ENCODE measurements at places on chromosomes 11 and 22.

- no peak for DNase-seq
Measured at GRCh38 chr11:107591378-107592230, 657 bp downstream of the ELMOD1 start.

- no peak for DNase-seq
Measured at GRCh38 chr11:11948242-11948947, 60.0 kb downstream of the DKK3 start.

DNA sequence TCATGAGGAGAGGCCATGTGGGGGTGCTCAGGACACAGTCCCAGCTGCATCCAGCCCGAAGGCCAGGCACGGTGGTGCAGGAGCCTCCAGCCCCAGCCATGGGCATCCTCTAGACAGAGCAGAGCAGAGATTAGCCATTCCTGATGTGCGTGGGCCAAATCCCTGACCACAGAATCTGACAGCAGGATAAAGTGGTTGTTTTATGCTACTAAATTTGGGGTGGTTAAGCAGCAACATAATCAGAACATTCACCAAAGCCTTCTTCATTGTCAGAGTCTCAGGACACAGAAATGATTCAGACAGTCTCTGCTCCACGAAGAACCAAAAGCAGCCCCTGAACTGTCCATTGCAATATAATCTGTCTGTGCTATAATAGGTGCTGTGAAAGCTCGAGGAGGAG, 19.7 kb downstream of the RASD2 start:
- DNase-seq = no peak

GRCh38 chr11:76161261-76161961, 44.9 kb downstream of the WNT11 start:
- no peak for DNase-seq

GRCh38 chr22:20903093-20903492, 14.1 kb upstream of the CRKL start:
- DNase-seq = no peak

GRCh38 chr11:89205378-89205777, 27.7 kb downstream of the TYR start:
- no peak for DNase-seq

- no peak for DNase-seq
Measured at GRCh38 chr11:31782257-31782656, 28.9 kb downstream of the PAX6 start.

GRCh38 chr11:124884869-124885479, 12.7 kb downstream of the ROBO4 start:
- DNase-seq = no peak

- no peak for DNase-seq
Measured at GRCh38 chr11:71075871-71076420, 176.4 kb downstream of the SHANK2 start.
